NCI-H1436 treated with DMSO at 0.1 percent for 48 hours (cell line): ENCODE measurements at places on chromosomes 12 and 14.

DNA sequence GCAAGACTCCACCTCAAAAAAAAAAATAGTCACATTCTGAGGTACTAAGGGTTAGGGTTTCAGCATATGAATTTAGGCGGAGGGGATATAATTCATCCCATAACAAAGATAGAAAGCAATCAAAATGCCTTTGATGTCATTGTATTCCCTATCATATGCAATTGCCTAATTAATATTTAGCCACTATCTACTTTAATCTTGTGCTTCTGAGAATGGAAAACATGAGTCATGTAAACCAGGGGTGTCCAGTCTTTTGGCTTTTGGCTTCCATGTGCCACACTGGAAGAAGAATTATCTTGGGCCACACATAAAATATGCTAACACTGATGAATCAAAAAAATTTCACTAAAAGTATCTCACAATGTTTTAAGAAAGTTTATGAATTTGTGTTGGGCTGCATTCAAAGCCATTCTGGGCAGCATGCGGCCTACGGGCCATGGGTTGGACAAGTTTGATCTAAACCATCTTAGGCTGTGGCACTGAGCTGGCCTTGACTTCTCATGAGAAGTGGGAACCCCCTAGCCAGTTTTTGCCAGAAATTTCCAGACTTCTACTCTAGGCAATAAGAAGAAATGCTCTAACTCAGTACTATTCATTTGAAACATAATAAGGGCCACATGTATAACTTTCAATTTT is 219.8 kb downstream of the PTPRO start:
- DNase-seq, result no peak

DNA sequence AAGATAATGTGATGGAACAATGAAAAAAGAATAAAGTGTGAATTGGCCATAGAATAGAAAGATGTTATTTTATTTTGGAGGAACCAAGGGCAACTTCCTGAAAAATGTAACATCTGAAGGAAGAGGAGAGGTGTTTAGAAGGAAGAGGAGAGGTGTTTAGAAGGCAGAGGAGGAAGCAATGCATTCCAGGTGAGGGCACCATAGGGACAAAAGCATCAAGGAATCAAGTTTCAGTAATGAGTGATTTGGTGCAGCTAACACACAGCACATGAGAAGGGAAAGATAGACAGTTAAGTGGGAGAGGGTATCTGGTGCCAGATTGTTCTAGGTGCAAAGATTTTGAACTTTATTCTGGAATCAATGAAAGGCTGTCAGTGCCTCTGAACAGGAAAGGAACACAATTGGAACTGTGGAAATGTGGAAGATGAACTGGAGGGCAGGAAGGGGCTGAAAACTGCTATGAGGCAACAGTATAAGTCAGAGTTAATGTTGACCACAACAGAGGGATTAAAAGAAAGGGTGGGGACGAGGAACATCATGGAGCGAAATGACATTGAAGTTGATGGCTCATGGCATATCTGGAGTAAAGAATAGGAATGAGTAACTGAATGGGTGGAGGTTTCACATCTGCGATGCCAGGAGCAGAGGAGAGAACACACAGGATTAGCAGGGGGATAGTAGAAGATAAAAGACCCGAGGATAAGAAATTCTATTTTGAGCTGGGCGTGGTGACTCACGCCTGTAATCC is 326.6 kb downstream of the LRIG3 start:
- DNase-seq, result no peak

DNA sequence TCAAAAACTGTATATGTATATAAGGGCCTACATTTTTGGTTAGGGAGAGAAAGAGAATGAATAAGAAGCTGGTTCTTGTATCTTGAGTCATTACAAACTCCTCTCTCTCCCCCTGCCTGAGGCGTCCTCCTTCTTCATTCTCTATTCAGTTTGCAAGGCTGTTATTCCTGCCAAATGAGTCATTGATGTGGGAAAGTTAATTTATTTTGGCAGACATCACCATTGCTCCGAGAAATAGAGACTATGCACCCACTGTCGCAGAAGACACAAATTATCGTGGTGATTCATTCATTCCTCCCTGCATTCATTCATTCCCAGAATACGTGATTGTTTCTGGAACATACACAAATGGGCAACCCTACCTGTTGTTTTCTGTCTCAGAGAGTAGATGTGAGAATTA is 112.5 kb upstream of the MED13L start:
- DNase-seq, result no peak

GRCh38 chr12:103748875-103749274 is 92.2 kb downstream of the NT5DC3 start:
- no peak for DNase-seq

DNA sequence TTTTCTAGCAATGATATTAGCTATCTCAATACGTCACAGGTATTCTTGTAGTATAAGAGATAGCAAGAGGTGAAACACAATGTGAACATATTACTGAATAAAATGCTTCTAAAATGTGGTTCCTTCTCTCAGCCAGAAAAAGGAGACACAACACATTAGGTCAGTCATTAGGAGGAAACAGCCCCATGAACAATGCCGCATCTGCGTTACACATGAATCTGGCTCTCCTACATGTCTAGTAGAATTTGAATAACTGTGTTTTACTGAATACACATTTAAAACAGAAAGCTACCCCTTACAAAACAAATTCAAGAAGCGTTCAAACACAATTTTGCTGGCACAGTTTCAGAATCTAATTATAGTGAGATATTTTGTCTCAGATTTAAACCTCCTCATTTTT is 51.6 kb downstream of the EFCAB11 start:
- DNase-seq, result no peak

DNA sequence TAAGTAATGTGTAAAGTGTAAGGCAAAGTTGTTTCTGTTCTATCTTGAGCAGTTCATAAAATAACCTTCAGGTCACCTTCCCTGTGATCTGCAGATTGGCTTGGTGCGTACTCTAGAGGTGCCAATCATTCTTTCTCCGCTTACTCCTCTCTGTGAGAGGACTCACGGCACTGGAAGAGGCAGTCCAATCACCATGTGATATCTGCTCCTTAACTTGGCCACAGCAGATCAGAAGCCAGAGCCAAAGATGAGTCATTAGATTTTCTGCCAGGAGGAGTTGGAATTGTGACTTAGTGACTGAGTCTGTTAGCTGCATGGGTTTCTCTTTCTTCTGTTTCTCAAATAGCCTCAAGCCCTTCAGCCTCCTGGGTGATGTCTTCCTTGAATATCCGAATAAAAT is 165.5 kb downstream of the SLC41A2 start:
- DNase-seq, result no peak

GRCh38 chr12:6158255-6158654 is 33.8 kb upstream of the VWF start:
- no peak for DNase-seq

DNA sequence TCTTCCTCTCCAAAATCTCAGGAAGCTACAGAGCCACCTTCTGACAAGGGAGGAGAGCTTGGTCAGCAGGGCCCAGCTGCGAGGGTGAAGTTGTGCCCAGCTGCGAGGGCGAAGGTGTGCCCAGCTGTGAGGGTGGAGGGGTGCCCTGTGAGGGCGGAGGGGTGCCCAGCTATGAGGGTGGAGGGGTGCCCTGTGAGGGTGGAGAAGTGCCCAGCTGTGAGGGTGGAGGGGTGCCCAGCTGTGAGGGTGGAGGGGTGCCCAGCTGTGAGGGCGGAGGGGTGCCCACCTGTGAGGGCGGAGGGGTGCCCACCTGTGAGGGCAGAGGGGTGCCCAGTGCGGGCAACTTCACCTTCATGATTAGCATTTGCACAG is 20.4 kb upstream of the TTC7B start:
- DNase-seq, result no peak

GRCh38 chr12:19547271-19547671 is 108.0 kb downstream of the AEBP2 start:
- no peak for DNase-seq

GRCh38 chr12:85179680-85180270 is 100.2 kb upstream of the ALX1 start:
- no peak for DNase-seq

DNA sequence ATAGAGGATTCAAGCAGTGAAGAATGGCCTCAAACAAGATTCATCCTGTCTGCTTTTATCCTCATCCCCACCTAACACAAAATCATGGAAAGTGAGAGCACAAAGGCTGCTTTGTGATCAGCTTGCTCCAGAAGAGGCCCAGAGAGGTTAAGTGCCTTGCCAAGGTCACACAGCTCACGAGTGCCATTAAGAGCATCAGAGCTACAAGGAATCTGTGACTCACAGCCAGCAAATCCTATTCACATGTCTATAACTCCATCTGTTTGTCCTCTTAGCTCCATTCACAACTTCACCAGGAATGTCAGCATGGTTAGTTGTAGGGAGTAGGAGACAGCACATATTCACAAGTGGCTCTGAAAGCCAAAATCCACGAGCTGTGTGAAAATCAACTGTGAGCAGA is 79.8 kb downstream of the TTC9 start:
- DNase-seq, result no peak

GRCh38 chr14:67265131-67265530 is 23.9 kb downstream of the PALS1 start:
- DNase-seq, result no peak

DNA sequence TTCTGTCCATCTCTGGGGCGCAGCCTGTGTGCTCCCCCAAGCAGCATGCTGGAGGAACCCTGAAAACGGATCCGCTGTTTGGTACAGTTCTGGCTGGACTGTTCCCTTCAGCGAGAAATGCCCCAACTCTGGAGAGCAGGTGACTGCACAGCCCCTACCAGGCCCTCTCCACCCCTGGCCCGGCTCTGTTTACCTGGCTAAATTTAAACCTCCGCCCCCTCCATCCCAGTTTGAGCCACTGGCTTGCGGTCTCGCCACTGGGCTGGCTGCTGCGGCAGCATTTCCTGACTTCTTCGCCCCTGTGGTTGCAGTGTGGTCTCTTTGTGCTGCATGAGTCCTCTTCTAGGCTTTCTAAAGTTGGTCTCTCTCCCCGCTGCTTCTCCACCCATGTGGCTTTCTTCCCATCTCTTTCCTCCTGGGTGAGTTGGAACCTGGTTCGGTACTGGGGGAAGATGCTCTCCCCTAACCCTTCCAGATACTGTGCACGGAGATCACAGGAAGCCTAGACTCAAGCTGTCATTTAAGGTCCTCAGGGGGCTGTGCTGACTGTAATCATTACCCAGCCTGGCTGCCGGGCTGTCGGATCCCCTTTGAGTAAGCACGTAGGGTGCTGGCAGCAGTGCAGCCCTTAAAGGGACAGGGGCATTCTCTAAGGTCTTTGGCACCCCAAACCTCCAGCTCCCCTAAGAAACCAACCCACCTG is 60.6 kb downstream of the FBXL14 start:
- no peak for DNase-seq

GRCh38 chr12:78530100-78530765 is 334.3 kb upstream of the SYT1 start:
- DNase-seq, result peak; percentile 9

GRCh38 chr14:105249182-105250007 is 1.1 kb downstream of the BTBD6 start:
- DNase-seq, result no peak

DNA sequence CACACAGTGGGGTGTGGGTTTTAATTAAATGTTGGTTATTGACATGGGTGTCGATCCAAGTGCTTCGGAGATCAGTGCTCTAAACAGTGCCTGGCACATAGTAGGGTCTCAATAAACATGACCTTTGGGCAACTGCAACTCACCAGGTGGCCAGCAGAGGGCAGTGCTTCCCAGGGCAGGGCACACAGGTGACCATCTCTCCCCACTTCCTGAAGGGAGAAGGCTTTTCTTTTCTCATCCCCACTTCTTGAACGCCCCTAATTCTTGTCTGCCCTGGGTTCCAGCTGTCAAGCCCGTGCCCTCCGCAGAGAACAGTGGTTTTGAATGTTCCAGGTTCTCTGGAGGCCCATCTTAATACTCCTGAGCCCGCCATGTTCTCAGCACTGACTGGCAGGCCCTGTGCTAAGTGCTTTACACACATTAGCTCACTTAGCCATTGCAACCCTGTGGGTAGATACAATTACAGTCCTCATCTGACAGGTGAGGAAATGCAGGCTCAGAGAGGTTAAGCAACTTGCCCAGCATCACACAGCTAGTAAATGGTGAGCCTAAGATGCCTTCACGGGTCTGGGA is 16.3 kb downstream of the RAPGEF3 start:
- DNase-seq, result no peak

DNA sequence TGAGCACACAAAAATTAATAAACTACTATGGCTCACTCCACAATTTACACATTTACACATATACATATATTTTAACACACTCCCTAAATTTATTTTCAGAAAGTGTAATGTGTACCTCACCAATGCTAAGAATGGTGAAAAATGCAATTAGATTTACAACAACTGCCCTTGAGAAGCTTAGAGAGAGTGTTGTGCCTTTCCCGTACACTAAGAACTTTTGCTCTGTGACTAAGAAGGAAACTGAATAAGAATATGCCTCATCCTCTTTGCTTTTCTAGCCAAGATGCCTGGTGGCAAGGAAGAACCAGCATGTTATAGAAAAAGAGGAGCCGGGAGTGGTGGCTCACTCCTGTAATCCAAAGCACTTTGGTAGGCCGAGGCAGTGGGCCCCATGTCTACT is 62.3 kb downstream of the SINHCAF start:
- no peak for DNase-seq

GRCh38 chr14:22848351-22849164 is 12.2 kb downstream of the MMP14 start:
- DNase-seq, result no peak

DNA sequence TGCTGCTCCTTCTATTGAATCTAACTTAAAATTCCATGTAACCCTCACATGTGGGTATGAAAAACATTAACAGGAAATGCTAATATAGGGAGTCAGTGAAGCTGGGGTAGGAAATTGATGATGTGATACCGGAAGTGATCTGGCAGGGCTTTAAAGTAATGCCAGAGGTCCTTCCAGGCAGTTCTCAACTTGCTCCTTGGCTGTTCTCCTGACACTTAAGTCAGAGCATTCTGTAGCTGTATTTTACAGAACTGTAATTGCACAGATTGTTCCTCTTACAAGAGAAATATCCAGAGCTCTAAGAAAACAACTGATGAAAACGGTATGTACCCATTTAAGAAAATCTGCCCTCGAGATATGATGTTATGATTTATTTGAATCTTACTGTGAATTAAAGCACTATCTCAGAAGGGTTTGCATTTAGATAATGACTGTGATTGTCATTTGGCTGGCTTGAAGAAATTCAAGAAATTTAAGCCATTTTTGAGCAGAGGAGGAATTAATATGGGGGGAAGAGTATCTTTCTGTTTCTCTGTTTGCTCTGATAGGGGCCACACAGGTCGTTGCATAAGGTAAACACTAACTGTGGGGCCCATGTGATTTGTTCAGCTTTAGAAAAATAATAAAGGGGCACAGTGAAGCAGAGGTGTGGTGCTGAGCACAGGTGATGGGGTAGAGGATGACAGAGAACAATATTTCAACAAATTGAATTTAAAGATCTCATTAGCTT is 88.4 kb downstream of the BBS10 start:
- no peak for DNase-seq

DNA sequence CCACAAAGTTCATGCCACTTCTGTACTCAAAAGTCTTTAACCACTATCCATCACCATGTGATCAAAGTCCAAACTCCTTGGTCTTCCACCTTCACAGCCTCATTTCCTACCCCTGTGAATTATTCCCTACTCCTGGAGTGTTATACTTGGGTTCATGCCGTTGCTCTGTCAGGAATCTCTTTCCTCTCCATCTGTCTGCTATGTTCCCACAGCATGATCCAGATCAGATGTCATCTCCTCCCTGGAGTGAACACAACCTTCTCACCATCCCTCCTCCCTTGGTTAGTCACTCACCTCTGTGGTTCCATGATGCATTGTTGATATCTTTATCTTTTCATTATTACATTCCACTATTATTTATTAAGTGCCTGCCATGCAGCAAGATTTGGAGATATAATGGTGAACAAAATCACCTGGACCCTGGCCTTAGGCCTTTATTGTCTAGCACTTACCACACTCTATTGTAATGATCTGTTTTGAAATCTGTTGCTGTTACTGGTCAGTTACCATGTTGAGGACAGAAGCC is 22.4 kb downstream of the LACRT start:
- DNase-seq, result no peak
